NCI-H82 (cell line): ENCODE measurements at places on chromosomes 13 and 19.
A peak's percentile ranks its signal among the peaks of the same experiment; 100 is the strongest.

DNA sequence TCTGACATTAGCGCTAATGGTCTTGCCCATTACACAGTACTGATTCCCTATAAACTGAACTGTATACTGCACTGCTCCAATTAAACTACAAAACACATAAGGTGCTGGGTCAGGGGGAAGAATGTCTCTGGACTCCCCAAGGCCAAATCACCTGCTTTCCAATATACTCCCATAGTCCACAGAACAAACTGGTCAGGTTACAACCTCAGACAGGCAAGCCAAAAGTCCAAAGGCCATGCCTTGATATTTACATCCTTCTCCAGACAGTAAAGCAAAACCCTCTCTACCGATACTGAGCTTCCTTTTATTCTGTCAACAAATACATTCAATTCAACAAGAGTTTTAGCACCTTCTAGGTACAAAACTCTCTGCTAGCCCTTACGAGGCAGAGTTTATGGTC lies 8.9 kb downstream of the ZNF541 start:
- DNase-seq, result no peak

DNA sequence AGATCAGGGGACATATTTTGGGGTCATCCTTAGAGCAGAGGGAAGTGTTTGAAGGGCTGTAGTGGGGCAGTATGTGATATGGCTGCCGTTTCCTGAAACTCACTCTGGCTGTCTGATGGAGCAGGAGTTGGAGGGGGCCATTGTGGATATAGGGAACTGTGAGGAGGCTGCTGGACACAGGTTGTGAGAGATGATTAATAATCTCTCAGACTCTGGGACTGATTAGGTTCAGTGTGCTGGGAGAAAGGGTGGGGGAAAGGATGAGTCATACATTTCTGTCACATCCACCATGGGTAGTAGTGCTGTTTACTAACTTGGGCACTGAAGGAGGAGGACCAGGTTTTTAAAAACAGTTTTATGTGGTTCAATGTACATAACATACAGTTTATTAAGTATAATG lies 4.8 kb downstream of the B3GLCT start:
- DNase-seq, result peak; percentile 48

GRCh38 chr13:38943231-38943630 lies 47.4 kb downstream of the STOML3 start:
- DNase-seq, result no peak

DNA sequence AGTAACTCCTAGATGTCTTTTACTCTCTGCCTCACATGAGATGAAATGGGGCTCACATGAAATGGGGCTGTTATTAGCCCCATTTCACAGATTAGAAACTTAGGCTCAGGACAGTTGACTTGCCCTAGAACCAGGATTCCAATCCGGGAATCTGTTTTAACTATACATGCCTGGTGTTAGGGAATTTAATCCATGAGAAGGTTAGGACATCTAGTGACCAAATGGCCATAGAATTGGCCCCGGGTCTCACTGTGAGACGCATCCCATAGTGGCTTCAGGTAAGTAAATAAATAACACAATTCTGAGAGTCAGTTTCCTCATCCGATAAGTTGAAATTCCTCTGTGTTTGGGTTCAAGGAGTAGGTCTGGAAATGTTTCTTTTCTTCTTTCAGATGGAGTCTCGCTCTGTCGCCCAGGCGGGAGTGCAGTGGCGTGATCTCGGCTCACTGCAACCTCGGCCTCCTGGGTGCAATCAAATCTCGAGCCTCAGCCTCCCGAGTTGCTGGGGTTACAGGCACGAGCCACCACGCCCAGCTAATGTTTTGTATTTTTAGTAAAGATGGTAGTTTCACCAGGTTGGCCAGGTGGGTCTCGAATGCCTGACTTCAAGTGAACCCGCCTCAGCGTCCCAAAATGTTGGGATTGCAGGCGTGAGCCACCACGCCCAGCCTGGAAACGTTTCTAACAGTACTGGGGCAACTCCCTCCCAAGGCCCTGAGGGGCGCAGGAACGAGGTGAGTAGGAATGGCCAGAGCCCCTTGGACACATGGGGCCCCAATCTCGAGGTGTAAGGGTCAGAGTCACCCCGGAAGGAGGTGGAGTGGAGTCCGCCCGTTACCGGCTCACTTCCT lies 1.2 kb upstream of the ZNF574 start:
- no peak for DNase-seq
